ENCODE measurements at places on chromosomes 5 and 9. TPM values are rescaled to one million over a fixed set of nuclear protein-coding genes. Genes with fewer than 3 reads are reported as not detected.

- H3K4me3 ChIP-seq = no peak overlapping the region
- peaks cover 14% of the 10 kb centered on the region for H3K4me1 ChIP-seq
- H3K27ac ChIP-seq = no peak overlapping the region
- H3K27me3 ChIP-seq = no peaks in the 10 kb centered on the region
Measured at GRCh38 chr5:59169081-59169767, 586.3 kb downstream of the RAB3C start.

DNA sequence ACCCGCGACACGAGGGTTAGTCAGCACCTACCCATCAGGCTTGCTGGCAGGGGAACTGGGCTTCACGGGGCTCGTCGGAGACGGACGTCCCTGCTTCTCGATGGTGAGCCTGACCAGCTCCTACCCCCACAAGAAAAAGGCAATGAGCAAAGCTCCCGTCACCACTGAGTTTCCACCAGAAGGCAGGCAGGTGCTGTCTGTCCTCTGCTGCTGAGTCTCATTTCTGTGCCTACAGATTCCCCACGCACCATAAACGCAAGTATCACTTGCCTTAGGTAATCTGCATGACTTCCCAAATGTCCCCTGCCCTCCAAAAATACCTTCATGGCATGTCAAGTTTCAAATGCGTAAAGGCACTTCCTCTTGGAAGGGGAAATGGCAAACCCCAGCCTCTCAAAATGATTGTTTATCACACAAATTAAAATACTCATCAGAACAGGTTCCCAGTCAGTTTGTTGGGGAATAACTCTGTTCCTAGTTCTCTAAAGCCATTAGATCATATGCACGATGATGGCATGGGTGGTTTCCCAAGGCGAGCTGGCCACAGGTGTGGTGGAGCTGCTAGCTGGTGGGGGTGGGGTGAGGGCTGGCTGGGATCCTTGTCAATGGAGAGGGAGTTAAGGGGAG lies 85.0 kb downstream of the PRRT1B start:
- H3K4me1 ChIP-seq = peaks cover 37% of the 10 kb centered on the region
- no peaks in the 10 kb centered on the region for H3K27me3 ChIP-seq
- H3K36me3 ChIP-seq = 0 out of 2 replicates have a peak, but pooled peaks cover 4% of the 10 kb centered on the region
- no peak overlapping the region for H3K4me3 ChIP-seq

GRCh38 chr5:142007237-142007544 lies 5.6 kb downstream of the GNPDA1 start:
- H3K27ac ChIP-seq = no peak overlapping the region
- peaks cover 2% of the 10 kb centered on the region for H3K4me1 ChIP-seq
- H3K27me3 ChIP-seq = no peaks in the 10 kb centered on the region
- H3K36me3 ChIP-seq = peaks cover 37% of the 10 kb centered on the region

GRCh38 chr5:68995845-68996545 lies 97.8 kb upstream of the SLC30A5 start:
- no peaks in the 10 kb centered on the region for H3K4me1 ChIP-seq
- H3K27ac ChIP-seq = no peak overlapping the region
- H3K36me3 ChIP-seq = no peaks in the 10 kb centered on the region
- H3K27me3 ChIP-seq = no peaks in the 10 kb centered on the region
- no peak for DNase-seq

GRCh38 chr9:113602126-113603047 lies 138.9 kb downstream of the RGS3 start:
- H3K4me1 ChIP-seq = peaks cover 23% of the 10 kb centered on the region
- H3K27ac ChIP-seq = no peak overlapping the region
- H3K27me3 ChIP-seq = no peaks in the 10 kb centered on the region
- H3K4me3 ChIP-seq = no peak overlapping the region

GRCh38 chr9:87787735-87788134 lies 61.8 kb downstream of the CTSL start:
- no peak overlapping the region for H3K4me3 ChIP-seq
- DNase-seq = no peak
- H3K36me3 ChIP-seq = no peaks in the 10 kb centered on the region
- H3K4me1 ChIP-seq = peaks cover 7% of the 10 kb centered on the region

DNA sequence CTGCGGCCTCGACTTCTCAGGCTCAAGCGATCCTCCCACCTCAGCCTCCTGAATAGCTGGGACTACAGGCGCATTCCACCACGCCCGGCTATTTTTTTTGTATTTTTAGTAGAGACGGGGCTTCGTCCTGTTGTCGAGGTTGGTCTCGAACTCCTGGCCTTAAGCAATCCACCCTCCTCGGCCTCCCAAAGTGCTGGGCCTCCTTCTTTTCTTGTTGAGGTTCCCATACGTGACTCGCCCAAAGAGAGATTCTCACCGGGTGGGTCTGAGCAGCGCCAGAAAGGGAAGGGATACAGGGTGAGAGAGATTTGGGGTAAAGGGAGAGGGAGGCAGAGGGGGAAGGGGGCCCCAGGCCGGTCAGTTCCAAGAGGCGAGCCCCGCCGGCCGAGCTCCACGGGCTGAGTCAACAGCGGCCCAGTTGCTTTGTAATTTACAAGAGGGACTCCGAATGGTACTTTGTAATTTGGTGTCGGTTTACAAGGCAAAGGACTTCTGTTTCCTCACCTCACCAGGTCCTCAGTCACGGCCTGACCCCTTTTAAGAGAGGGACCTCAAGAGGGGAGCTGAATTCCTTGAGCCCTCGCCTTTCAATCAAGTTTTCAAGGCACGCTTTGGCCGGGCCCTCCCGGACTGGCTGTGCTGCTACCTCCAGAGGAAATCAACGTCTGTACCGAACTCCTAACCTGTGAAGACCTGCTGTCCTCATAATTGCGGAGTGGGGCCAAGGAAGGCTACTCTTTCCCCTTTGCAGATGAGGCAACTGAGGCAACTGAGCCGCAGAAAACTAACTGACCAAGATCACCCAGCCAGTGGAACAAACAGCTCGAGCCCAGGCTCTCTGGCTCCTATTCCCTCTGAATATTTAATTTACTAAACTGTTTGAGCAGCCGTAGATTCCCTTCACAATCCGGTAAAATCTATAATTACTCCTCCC lies 3.3 kb upstream of the DMRT2 start:
- H3K27ac ChIP-seq = no peak overlapping the region
- no peaks in the 10 kb centered on the region for H3K4me1 ChIP-seq
- DNase-seq = no peak

DNA sequence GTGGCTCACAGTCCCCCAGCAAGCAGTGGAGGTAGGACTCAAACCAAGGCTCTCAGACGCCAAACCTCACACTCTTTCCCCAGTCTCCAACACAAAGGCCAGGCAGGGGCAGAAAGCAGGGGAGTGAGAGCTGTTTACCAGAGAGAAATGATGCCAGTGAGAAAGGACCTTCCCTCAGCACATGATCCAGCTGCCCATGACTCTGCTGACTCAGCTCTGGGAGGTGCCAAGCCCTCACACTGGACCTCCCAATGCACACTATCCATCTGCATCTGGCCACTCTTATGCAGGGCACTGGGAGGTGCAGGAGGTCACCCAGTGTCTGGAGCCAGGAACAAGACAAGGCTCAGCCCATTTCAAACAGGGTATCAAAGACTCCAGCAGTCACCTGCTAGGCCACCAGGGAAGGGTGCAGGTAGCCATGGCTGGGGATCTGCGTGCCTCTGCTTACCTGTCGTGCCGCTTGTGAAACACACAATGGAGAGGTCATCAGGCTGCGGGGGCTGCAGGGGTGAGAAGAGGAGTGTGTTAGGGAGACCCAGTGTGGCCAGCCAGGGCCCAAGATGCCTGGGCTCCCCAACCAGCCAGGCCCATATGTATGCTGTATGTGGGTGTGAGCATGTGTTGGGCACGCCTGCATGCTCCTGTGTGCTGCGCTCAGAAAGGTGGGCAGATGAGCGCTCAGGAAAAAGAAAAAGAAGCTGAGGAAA lies 26.3 kb downstream of the ACSL6 start:
- no peak for DNase-seq
- no peaks in the 10 kb centered on the region for H3K27me3 ChIP-seq
- no peak overlapping the region for H3K27ac ChIP-seq
- H3K36me3 ChIP-seq = no peaks in the 10 kb centered on the region
- H3K4me1 ChIP-seq = no peaks in the 10 kb centered on the region
- no peak overlapping the region for H3K4me3 ChIP-seq

DNA sequence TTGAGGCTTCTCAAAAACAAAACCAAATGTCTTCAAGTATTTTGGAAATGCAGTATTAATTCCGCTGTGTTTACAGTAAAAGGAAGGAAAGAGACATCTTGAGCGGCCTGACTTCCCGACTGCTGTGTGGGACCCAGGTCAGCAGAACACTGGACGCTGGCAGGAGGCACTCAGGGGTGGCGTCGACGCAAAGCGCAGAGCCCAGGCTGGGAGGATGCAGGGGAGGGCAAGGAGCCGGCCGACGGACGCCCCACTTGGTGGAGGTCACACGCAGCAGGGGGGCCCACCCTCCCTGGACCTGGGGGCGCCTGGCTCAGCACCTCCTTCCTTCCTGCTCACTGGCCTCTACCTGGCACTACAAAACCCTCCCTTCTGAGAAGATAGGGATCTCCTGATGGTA lies 19.7 kb downstream of the SLC12A7 start:
- no peak overlapping the region for H3K4me3 ChIP-seq
- H3K27ac ChIP-seq = no peak overlapping the region
- H3K4me1 ChIP-seq = no peaks in the 10 kb centered on the region
- no peak for DNase-seq

- H3K27ac ChIP-seq = no peak overlapping the region
- H3K27me3 ChIP-seq = peaks cover 16% of the 10 kb centered on the region
- H3K4me3 ChIP-seq = no peak overlapping the region
- no peaks in the 10 kb centered on the region for H3K36me3 ChIP-seq
- no peaks in the 10 kb centered on the region for H3K4me1 ChIP-seq
Measured at GRCh38 chr5:172632346-172633092, 8.5 kb upstream of the NEURL1B start.

DNA sequence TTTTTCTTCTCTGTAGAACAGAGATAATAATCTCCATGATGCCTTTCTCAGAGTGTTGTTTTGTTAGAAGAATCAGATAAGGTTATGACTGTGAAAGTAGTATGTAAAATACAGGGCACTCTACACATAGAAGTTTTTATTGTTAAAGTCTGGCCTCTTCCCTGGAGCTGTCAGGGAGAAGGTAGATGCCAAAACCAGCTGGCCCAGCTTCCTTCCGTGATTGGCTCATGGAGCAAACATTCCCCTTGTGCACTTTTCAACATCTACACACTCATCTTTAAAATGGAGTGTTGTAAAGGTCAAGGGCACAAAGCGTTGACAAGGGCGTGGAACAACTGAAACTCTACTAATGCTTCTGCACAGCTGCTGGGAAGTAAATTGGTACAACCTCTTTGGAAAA lies 7.4 kb upstream of the RNF183 start:
- DNase-seq = no peak
- no peaks in the 10 kb centered on the region for H3K4me1 ChIP-seq
- no peak overlapping the region for H3K4me3 ChIP-seq
- H3K36me3 ChIP-seq = no peaks in the 10 kb centered on the region

SGCD gene
- total RNA-seq = not detected

PDE6A gene
- total RNA-seq = not detected

PCDHGA5 gene
- total RNA-seq = 1.8 TPM

EPB41L4B gene
- 4.1 TPM for total RNA-seq

CCL27 gene
- not detected for total RNA-seq

SPINK4 gene
- not detected for total RNA-seq

EQTN gene
- not detected for total RNA-seq

MZB1 gene
- total RNA-seq = not detected

PRRX2 gene
- 14.0 TPM for total RNA-seq

HRCT1 gene
- 0.63 TPM for total RNA-seq
